Stimulated activated CD4-positive, alpha-beta T cell treated with anti-CD3 and anti-CD28 coated beads, Interleukin-1b, Interleukin-23, amount 100 ng/mL, for 48 hours (primary cell): ENCODE measurements at places on chromosomes 12 and 14.

- no peak for DNase-seq
Measured at GRCh38 chr12:11601647-11602046, 47.8 kb upstream of the ETV6 start.

DNA sequence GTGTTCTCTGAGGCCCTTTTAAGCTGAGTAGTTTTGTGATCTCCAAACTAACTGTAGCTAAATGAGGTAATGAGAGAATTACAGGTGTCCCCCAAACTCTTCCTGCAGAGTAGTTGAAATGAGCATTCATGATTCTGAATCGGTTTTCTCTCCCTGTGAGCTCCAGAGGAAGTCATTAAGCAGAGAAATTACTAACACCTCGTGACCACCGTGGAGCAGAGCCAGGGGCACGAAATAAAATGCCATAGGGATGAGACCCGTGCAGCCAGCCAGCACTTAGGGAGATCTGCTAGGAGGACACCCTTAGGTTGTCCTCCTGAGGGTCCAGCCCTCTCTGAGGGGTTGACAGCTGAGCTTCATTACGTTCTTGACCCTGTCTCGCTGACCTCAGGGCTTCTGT lies 79.5 kb downstream of the SLC25A47 start:
- no peak for DNase-seq

GRCh38 chr12:107760207-107760808 lies 629 bp downstream of the PRDM4 start:
- DNase-seq = peak; percentile 39

- no peak for DNase-seq
Measured at GRCh38 chr12:30902001-30902400, 24.5 kb upstream of the TSPAN11 start.

DNA sequence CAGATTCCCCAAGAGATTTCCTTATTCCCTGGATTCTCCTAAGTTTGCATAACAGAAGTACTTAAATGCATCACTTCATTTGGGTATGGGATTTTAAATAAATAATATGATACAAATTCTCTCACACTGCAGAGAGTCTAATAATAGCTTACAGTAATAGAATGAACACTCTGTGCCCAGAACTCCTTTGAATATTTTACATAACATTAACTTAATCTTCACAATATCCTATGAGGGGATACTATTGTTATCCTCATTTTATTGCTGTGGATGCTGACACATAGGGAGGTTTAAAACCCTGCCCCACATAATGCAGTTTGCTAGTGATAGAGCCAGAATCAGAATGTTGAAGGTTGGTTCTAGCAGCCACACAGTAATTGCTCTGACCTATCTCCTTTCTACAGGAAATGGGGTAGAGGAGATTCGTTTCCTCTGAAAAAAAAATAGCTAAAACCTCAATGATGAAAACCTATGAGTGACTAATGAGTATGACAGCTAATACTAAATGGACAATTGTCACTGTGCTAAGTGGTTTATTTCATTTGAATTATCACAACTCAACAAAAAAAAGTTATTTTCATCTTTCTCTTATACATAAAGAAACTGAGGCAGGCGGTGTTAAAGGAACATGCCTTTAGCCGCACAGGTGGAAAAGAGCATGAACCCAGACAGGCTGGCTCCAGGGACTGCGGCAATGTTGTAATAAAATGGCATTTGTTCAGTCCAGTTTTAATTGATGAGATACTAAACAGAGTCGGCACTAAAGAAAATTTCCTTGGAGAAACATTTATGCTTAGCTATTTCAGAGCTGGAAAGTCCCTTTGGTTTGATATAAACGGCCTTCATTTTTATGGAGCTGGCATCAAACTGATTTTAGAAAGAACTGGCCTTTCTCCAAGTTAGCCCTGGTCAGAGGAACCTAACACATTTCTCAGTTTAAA lies 880.9 kb downstream of the NRXN3 start:
- DNase-seq = no peak

DNA sequence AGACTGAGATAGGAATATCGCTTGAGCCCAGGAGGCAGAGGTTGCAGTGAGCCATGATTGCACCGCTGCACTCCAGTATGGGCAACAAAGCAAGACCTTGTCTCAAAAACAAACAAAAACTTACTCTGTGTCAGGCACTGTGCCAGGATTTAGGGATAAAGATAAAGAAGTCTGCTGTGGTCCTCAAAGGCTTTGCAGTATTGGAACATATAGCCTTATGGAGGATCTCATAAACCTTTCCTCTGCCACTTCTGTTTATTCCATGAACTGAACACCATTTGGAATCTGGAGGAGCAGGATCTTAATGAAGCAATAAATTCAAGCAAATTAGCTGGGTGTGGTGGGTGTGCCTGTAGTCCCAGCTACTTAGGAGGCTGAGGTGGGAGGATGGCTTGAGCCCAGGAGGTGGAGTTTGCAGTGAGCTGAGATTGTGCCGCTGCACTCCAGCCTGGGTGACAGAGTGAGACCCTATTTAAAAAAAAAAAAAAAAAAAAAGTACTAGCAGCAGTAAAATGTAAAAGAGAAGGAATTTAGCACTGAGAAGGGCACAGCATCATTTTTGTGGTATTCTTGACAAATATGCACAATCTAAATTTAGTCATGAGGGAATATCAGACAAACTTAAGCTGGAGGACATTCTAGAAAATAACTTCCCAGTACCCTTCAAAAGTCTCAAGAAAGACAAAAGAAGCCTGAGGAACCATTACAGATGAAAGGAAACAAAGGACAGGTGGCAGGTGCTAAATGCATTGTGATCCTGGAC lies 27.1 kb downstream of the BMAL2 start:
- DNase-seq = no peak

DNA sequence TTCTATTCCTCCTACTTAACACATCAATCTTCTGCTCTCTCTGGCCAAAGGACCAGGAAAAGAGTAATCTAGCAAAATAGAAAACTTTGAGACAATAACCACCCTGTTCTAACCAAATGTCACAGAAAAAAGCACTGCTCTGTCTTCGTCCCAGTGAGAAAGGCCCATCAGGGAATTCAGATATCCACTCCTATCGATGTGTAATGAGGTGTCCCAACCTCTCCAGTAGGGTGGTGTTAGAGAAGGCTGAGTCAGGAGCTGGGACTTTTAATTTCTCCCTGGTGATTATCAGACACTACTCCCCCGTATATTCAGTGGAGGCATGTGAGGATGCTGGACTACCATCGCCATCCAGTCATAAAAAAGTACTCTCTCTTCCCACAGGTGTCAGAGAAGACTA lies 130.3 kb downstream of the TMTC3 start:
- no peak for DNase-seq

DNA sequence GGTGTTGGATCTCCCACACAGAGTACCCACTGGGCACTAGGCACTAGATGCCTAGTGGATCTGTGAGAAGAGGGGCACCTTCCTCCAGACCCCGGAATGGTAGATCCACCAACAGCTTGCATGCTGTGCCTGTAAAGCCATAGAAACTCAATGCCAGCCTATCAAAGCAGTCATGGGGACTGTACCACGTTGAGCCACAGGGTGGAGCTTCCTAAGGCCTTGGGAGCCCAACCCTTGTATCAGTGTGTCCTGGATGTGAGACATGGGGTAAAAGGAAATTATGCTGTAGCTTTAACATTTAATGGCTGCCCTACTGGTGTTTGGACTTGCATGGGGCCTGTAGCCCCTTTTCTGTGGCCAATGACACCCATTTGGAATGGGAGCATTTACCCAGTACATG lies 1024.9 kb downstream of the TMEM121 start:
- DNase-seq = no peak

- no peak for DNase-seq
Measured at GRCh38 chr12:10069099-10069498, 29.7 kb downstream of the CLEC1A start.

DNA sequence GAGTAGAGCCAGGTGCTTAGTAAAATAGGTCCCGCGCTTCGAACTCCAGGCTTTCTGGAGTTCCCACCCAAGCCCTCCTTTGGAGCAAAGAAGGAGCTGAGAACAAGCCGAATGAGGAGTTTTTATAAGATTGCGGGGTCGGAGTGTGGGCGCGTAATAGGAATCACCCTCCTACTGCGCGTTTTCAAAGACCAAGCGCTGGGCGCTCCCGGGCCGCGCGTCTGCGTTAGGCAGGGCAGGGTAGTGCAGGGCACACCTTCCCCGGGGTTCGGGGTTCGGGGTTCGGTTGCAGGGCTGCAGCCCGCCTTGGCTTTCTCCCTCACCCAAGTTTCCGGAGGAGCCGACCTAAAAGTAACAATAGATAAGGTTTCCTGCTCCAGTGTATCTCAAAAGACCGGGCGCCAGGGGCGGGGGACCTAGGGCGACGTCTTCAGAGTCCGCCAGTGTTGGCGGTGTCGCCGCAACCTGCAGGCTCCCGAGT lies 3.6 kb downstream of the SSTR1 start:
- DNase-seq = no peak

GRCh38 chr14:41609704-41610183 lies 3.1 kb downstream of the LRFN5 start:
- no peak for DNase-seq

GRCh38 chr14:99945732-99946651 lies 119.2 kb upstream of the EVL start:
- DNase-seq = peak; percentile 28

GRCh38 chr14:102501751-102502315 lies 7.7 kb downstream of the ANKRD9 start:
- DNase-seq = no peak

GRCh38 chr12:43969882-43970281 lies 134.0 kb downstream of the TMEM117 start:
- no peak for DNase-seq

DNA sequence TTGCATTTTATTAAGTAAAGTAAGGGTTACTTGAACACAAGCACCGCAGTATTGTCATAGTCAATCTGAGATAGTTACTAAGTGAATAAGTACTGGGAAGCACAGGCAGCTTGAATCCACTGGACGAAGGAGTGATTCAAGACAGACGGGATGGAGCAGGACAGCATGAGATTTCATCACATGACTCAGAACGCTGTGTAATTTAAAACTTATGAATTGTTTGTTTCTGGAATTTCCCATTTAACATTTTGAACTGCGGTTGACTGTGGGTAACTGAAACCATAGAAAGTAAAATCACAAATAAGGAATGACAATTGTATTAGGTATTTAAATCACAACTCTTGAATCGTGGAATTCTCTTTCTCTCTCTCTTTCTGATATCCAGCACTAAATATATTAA lies 1630.4 kb upstream of the SEL1L start:
- DNase-seq = no peak

DNA sequence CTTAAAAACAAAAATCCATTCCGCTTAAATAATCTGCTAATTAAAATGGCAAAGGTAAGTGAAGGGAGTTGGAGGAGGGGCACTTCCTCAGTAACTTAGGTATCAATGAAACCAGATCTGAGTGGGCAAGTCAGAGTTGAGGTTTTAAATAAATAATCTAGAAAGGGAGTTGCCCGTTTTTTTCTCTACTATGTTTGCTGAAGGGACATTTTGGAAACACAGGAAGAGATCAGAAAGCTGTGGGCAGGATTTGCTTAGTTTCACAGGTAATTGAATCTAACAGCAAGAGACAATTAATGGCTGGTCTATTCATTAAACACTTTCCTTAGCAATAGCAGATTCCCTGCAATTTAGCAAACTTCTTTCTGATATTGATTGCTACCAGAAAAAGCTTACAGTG lies 186.0 kb upstream of the ABCD2 start:
- no peak for DNase-seq

- no peak for DNase-seq
Measured at GRCh38 chr12:76692846-76693245, 71.1 kb upstream of the ZDHHC17 start.

DNA sequence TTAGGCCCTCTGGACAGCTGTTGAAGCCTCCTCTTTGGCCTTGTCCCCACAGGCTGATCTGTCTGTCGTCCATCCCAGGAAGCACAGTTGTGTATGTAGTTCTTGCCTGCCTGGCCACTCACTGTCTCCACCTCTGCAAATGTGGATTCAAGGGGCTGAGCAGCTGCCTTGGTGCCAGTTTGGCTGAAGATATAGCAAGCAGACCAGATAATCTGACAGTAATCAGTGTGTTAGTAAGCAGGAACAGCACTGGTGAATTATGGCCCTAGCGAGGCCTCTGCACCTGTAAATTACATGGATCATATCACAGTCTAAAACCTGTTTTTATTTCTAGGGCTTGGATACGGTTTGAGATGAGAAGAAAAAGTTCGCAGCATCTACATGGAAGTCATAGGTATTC lies 282.5 kb upstream of the NOS1 start:
- DNase-seq = no peak

DNA sequence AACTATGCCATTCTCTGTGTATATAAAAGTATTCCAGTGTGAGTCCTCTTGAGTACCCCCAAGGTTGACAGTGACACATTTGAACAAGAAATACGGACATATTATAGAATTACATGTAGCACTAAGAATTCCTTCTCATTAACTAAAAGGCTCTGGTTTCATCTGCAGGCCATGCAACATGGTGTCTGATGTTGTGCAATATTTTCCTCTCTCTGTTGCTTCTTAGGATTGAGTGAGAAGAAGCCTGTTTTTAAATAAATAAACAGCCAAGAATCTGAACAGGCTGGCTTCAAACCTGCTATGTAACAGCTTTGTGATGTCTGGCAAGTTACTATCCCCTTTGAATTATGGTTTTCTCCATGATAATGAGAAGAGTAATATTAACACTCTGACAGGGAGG lies 22.2 kb upstream of the CCER1 start:
- DNase-seq = no peak

- no peak for DNase-seq
Measured at GRCh38 chr12:69467366-69467765, 2.8 kb upstream of the FRS2 start.

DNA sequence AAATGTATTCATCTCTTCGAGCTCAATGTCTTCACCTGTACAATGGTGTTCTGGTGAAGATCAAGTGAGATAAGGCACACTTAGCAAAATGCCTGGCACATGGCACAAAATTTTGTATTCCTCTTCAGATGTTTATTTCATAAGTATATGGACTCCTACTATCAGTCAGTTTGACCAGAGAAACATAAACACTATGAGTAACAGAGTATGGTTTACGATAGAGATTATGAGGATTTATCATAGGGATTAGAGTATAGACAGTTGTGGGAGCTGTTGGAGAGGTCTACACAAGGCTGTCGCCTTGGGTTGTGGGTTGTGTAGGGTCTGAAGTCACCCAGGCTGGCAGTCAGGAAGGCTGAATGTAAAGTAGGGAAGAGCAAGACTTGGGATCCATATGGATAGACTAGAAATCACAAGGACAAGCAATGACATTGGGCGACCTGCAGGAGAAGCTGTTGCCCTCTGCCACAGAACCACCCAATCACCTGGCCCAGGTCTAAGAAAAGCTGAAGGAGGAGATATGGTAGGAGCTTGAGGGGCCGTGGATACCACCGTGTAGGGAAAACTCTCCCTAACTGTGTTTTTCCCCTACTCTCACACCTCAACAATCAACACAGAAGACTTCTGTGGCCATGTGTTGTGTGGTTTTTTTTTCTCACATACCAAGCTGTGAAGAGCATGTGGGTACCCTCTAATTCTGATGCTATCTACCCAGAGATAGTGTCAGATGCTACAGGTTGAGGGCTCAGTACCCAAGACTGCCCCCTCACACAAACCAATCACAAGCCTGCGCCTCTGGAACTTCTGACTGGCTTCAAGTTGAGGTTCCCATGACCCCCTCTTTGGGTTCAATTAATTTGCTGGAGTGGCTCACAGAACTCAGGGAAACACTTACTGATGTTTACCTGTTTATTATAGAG lies 27.2 kb upstream of the RESF1 start:
- no peak for DNase-seq

GRCh38 chr14:101477648-101478047 lies 83.6 kb upstream of the DIO3 start:
- no peak for DNase-seq
